ENCODE measurements at places on chromosomes 4 and X. TPM values are rescaled to one million over a fixed set of nuclear protein-coding genes. Genes with fewer than 3 reads are reported as not detected.

GRCh38 chr4:66855956-66856355, 689.3 kb downstream of the CENPC start:
- no peak for DNase-seq
- H3K36me3 ChIP-seq = no peaks in the 10 kb centered on the region
- H3K27ac ChIP-seq = no peak overlapping the region

GRCh38 chrX:49019599-49020249, 17.7 kb upstream of the GRIPAP1 start:
- no peaks in the 10 kb centered on the region for H3K4me1 ChIP-seq
- no peak for DNase-seq
- H3K4me3 ChIP-seq = no peak overlapping the region
- peaks cover 8% of the 10 kb centered on the region for H3K27me3 ChIP-seq
- H3K36me3 ChIP-seq = no peaks in the 10 kb centered on the region

DNA sequence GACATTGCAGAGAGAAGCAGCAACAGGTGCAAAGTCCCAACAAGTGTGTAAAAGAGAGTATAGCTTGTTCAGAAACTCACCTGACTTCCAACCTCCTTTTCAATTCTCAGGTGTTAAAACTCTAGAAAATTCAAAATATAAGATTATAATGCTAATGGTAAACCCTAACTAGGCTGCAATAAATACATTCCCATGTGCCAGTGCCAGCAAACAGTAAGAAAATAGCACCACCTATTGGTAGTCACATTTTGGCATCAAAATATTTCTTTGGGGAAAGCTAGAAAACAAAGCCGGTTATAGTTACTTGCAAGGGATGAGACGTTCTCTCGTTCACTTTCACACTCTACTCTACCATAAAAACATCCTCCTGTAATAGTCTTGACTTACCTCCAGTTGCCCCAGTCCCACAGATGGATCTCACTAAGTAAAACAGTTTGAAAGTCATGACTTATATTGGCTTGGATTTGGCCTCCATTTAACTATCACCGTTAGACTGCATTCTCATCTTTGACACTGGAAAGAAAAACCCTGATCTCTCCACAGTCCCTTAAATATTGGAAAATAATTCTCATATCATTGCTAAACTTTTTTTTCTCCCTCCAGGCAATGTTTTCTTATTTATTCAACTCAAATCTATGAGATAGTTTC, 9.6 kb downstream of the BMP3 start:
- no peaks in the 10 kb centered on the region for H3K27me3 ChIP-seq
- no peaks in the 10 kb centered on the region for H3K4me1 ChIP-seq
- DNase-seq = no peak
- H3K4me3 ChIP-seq = no peak overlapping the region
- no peak overlapping the region for H3K27ac ChIP-seq

DNA sequence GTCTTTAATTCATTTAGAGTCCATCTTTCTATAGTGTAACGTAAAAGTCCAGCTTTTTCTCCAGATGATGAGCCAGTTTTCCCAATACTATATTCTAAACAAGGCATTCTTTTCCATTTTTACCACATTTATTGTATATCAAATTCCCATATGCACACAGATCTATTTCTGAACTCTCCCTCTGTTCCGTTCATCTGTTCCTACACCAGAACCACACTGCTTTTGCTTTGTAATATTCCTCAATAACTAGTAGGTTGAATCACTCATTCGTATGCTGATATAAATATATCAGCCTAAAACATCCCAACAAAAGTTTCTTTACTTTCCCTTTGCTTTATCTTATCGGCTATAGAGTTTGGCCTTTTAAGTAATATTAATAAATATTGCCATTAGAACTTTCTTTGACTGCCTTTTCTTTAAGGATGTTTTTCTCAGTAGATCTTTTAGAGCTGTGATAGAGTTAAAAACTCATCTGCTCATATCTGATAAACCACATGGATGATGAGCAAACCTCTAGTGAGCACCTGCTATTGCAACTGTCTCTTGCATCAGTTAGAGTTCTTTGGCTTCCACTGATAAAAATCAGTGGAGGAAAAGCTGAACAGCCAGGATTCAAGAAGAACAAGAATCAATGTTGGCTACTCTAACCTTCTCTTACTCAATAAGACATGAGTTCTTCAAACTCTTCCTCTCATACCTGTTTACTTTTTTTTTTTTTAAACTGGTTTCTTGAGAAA, 13.1 kb upstream of the RPL34 start:
- H3K4me1 ChIP-seq = no peaks in the 10 kb centered on the region
- no peak overlapping the region for H3K4me3 ChIP-seq
- H3K27me3 ChIP-seq = no peaks in the 10 kb centered on the region
- DNase-seq = no peak

DNA sequence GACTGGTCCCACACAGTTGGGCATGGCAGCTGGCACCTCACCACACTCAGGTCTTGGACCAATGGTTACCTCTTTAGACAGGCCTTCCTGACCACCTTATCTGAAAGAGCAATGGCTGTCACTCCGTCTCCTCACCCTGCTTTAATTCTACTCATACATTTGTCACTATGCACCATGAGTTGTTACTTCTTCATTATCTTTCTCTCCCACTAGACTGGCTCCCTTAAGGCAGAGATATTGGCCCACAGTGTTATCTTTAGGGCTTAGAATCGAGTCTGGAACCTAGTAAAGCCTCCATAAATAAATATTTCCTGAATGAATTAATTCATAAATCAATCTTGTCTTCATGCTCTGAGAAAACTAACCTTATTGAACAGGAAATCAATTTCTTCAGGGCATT, 46.6 kb downstream of the DCHS2 start:
- no peak overlapping the region for H3K27ac ChIP-seq
- no peaks in the 10 kb centered on the region for H3K36me3 ChIP-seq
- no peaks in the 10 kb centered on the region for H3K27me3 ChIP-seq
- no peak for DNase-seq

- H3K27me3 ChIP-seq = peaks cover 11% of the 10 kb centered on the region
- no peaks in the 10 kb centered on the region for H3K36me3 ChIP-seq
- H3K4me1 ChIP-seq = no peaks in the 10 kb centered on the region
- no peak overlapping the region for H3K4me3 ChIP-seq
Measured at GRCh38 chrX:154382483-154383069, 3.5 kb downstream of the EMD start.

DNA sequence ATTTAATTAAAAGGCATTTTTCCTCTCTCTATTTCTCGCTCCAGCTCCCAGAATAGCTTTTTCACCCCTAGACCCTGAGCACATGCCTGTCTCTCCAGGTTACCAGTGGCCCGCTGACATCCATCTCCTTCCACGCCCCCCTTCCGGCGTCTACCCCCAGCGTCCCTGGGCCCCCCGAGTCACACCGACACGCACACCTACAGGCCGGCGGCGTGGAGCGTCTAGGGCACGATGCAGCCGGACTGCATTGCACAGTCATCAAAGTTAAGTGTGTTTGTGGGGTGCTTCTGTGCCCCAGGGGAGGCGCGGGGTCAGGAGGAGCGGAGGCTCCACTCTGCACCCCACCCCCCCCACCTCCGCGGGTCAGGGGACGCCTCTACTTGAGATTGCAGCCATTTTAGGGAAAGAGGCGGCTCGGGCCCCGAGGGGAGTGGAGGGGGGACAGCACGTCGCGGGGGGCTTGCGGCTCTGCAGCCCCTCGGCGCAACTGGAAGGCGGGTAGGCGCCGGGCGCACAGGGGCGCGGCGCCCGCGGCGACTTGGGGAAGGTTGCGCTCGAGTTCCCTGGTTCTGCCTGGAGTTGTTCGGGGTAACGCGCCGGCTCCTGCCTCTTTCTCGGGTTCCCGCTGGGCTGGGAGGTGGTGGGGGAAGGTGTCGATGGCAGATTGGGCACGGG, 112.7 kb downstream of the DHX15 start:
- DNase-seq = no peak
- H3K27ac ChIP-seq = no peak overlapping the region
- peaks cover 13% of the 10 kb centered on the region for H3K4me1 ChIP-seq
- no peaks in the 10 kb centered on the region for H3K36me3 ChIP-seq
- no peaks in the 10 kb centered on the region for H3K27me3 ChIP-seq
- H3K4me3 ChIP-seq = peak overlapping the region; percentile 61

DNA sequence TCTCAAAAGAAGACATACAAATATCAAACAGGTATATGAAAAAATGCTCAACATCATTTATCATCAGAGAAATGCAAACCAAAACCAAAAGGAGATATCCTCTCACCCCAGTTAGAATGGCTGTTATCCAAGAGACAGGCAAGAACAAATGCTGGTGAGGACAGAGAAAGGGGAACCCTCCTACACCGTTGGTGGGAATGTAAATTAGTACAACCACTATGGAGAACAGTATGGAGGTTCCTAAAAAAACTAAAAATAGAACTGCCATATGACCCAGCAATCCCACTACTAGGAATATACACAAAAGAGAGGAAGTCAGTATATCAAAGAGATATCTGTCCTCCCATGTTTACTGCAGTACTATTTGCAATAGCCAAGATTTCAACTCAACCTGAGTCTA, 83.5 kb downstream of the CDS1 start:
- no peaks in the 10 kb centered on the region for H3K36me3 ChIP-seq
- H3K4me3 ChIP-seq = no peak overlapping the region
- no peak for DNase-seq
- no peak overlapping the region for H3K27ac ChIP-seq
- H3K4me1 ChIP-seq = no peaks in the 10 kb centered on the region
- H3K27me3 ChIP-seq = no peaks in the 10 kb centered on the region

DNA sequence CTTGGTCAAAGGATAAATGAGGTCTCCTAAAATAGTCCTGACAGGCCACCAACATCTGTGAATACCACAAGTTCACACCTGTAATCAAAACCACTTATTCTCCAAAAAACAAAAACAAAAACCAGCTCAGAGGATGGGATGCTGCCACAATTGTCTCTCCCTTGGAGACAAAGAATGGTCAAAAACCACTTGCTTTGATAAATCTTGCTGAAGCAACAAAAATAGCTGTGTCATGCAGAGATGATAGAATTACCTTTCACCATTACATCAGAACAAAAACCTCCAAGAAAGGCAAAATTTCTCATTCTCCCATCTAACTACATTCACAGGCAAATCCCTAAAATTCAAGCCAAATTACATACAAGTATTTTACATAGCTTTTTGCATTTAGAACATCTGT, 180.4 kb downstream of the MAML3 start:
- no peaks in the 10 kb centered on the region for H3K36me3 ChIP-seq
- DNase-seq = no peak
- no peaks in the 10 kb centered on the region for H3K27me3 ChIP-seq

- H3K4me1 ChIP-seq = no peaks in the 10 kb centered on the region
- no peaks in the 10 kb centered on the region for H3K36me3 ChIP-seq
- H3K4me3 ChIP-seq = no peak overlapping the region
- H3K27ac ChIP-seq = no peak overlapping the region
- H3K27me3 ChIP-seq = peaks cover 31% of the 10 kb centered on the region
- DNase-seq = no peak
Measured at GRCh38 chrX:119093991-119094735, 21.4 kb downstream of the CT47C1 start.

- no peaks in the 10 kb centered on the region for H3K27me3 ChIP-seq
- no peak overlapping the region for H3K4me3 ChIP-seq
- no peaks in the 10 kb centered on the region for H3K36me3 ChIP-seq
- no peak for DNase-seq
Measured at GRCh38 chrX:47518144-47518543, 35.1 kb upstream of the ZNF41 start.

GRCh38 chr4:159177265-159178150, 74.6 kb downstream of the RAPGEF2 start:
- peaks cover 9% of the 10 kb centered on the region for H3K4me1 ChIP-seq
- H3K27me3 ChIP-seq = no peaks in the 10 kb centered on the region
- H3K27ac ChIP-seq = no peak overlapping the region
- no peak for DNase-seq
- no peaks in the 10 kb centered on the region for H3K36me3 ChIP-seq
- no peak overlapping the region for H3K4me3 ChIP-seq

GRCh38 chrX:147838465-147839131, 73.1 kb upstream of the FMR1 start:
- H3K27ac ChIP-seq = no peak overlapping the region
- no peaks in the 10 kb centered on the region for H3K27me3 ChIP-seq
- no peak overlapping the region for H3K4me3 ChIP-seq

DNA sequence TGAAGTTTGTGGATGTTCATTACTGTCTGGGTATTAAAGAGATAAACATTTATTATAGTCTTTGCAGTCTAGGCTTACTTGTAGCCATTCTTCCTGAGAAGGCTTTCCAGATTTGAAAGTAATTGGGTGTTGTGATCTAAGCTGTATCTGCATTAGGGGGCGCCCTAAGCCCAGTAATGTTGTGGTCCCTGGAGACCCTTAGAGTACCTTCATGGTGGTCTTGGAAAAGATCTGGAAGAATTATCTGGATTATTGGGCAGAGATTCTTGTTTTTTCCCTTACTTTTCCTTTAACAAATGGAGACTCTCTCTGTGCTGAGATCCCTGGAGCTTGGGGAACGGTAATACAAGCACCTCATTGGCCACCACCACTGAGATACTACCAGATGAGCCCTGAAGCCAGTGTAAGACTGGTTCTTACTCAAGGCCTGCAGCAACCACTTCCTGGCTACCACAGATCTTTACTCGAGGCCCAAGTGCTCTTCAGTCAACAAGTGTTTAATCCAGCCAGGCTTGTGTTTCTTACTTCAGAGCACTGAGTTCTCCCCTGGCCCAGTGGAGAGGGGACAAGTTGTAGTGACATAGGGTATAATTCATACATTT, 63.1 kb downstream of the RTL3 start:
- no peaks in the 10 kb centered on the region for H3K4me1 ChIP-seq
- H3K27ac ChIP-seq = no peak overlapping the region
- no peaks in the 10 kb centered on the region for H3K27me3 ChIP-seq
- no peak overlapping the region for H3K4me3 ChIP-seq
- no peak for DNase-seq
- no peaks in the 10 kb centered on the region for H3K36me3 ChIP-seq

GRCh38 chrX:130094696-130095095, 15.6 kb downstream of the ELF4 start:
- H3K4me3 ChIP-seq = no peak overlapping the region
- peaks cover 12% of the 10 kb centered on the region for H3K27me3 ChIP-seq
- no peak overlapping the region for H3K27ac ChIP-seq
- H3K4me1 ChIP-seq = no peaks in the 10 kb centered on the region
- DNase-seq = no peak

- no peaks in the 10 kb centered on the region for H3K4me1 ChIP-seq
- H3K27me3 ChIP-seq = no peaks in the 10 kb centered on the region
- no peak overlapping the region for H3K4me3 ChIP-seq
- no peaks in the 10 kb centered on the region for H3K36me3 ChIP-seq
- DNase-seq = no peak
Measured at GRCh38 chrX:112786076-112786475, 54.6 kb downstream of the AMOT start.

GRCh38 chr4:25658357-25658771, 2.7 kb downstream of the SLC34A2 start:
- peaks cover 11% of the 10 kb centered on the region for H3K27me3 ChIP-seq
- no peak for DNase-seq
- H3K36me3 ChIP-seq = no peaks in the 10 kb centered on the region
- H3K4me1 ChIP-seq = no peaks in the 10 kb centered on the region

GRCh38 chr4:7499661-7500060, 64.9 kb upstream of the PSAPL1 start:
- no peak for DNase-seq
- H3K27me3 ChIP-seq = no peaks in the 10 kb centered on the region
- H3K4me3 ChIP-seq = no peak overlapping the region
- H3K27ac ChIP-seq = no peak overlapping the region

Gene GRK4
- total RNA-seq = 5.8 TPM

Gene SAGE1
- total RNA-seq = not detected

Gene RTL9
- total RNA-seq = not detected

Gene JAKMIP1
- total RNA-seq = 0.88 TPM

Gene TEX11
- total RNA-seq = not detected

Gene PCDH19
- 1.6 TPM for total RNA-seq

Measured in breast epithelium (tissue), 4 donors.